ENCODE measurements at places on chromosomes 3 and 15. TPM values are rescaled to one million over a fixed set of nuclear protein-coding genes. Genes with fewer than 3 reads are reported as not detected.

- no peaks in the 10 kb centered on the region for H3K36me3 ChIP-seq
- H3K27me3 ChIP-seq, result no peaks in the 10 kb centered on the region
- no peak for DNase-seq
- H3K4me1 ChIP-seq, result peaks cover 12% of the 10 kb centered on the region
These were observed 330.3 kb upstream of the THBS1 start for GRCh38 chr15:39250460-39251186.

GRCh38 chr15:48010316-48010715, 110.5 kb upstream of the SLC24A5 start:
- H3K27ac ChIP-seq, result no peak overlapping the region
- DNase-seq, result no peak
- H3K36me3 ChIP-seq, result no peaks in the 10 kb centered on the region
- H3K27me3 ChIP-seq, result no peaks in the 10 kb centered on the region

DNA sequence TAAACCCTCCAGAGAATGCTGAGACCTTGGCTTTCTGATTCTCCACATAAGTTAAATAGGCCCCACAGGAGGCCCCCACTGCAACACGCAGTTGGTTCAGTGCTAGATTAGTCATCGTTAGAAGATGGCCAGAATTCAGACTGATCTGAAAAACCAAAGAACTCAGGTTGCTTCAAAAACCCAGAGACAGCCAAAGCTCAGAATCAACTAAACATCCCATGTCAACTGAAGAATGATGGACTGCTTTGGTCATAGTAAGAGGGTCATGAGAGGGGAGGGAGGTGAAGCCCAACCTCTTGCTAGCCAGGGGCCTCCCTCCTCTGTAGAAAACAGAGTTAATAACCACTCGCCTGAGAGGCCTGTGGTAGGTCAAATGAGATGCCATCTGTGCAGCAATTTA, 93.1 kb downstream of the AKAP13 start:
- peaks cover 59% of the 10 kb centered on the region for H3K4me1 ChIP-seq
- no peak for DNase-seq
- no peaks in the 10 kb centered on the region for H3K27me3 ChIP-seq
- no peaks in the 10 kb centered on the region for H3K36me3 ChIP-seq
- no peak overlapping the region for H3K27ac ChIP-seq

- H3K4me3 ChIP-seq, result no peak overlapping the region
- H3K36me3 ChIP-seq, result peaks cover 17% of the 10 kb centered on the region
- DNase-seq, result no peak
- no peaks in the 10 kb centered on the region for H3K4me1 ChIP-seq
These were observed 63.0 kb upstream of the PPIB start for GRCh38 chr15:64225804-64226203.

DNA sequence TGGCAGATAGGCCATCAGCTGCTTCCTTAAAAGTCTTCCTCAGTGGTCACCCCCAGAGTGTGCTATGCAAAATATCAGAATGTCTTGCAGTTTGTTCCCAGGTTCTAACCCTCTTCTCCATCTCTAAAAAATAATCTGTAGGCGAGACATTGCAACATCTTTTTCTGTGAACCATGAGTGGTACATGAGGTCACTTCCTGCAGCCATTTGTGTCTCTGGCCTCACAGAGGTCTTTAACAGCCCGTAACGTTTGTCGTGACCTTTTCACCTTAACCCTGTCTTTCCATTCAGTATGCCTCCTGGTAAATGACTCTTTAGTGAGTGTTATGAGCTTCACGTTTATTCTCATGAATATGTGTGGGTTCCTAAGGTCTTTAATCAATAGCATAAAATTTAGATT, 145.4 kb downstream of the KLHL25 start:
- peaks cover 19% of the 10 kb centered on the region for H3K4me1 ChIP-seq
- H3K36me3 ChIP-seq, result peaks cover 16% of the 10 kb centered on the region
- no peak overlapping the region for H3K4me3 ChIP-seq
- DNase-seq, result peak; percentile 5
- H3K27ac ChIP-seq, result peak overlapping the region; percentile 52

- H3K36me3 ChIP-seq, result peaks cover 3% of the 10 kb centered on the region
- H3K27ac ChIP-seq, result no peak overlapping the region
- no peaks in the 10 kb centered on the region for H3K27me3 ChIP-seq
- peaks cover 3% of the 10 kb centered on the region for H3K4me1 ChIP-seq
- no peak overlapping the region for H3K4me3 ChIP-seq
These were observed 58.5 kb downstream of the NEK10 start for GRCh38 chr3:27310688-27311087.

DNA sequence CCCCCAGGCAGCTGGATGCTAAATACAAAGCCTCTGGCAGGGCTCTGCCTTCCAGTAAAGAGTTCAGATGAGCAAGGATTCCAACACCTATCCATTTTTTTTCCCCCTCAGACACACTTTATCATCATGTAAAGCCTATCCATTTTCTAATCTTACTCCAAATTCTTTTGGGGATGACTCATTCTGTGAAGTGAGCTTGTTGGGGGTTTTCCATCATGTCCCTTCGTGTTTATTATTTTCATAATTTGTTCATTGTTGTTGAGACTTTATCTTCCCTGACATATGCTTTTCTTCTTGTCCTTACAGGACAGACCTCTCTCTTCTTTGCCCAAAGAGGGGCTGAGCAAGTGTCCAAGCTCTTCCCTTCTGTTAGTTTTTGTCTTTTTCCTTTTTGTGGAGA, 34.7 kb upstream of the SH3BP5 start:
- DNase-seq, result no peak
- no peak overlapping the region for H3K4me3 ChIP-seq
- H3K4me1 ChIP-seq, result peaks cover 2% of the 10 kb centered on the region
- peaks cover 4% of the 10 kb centered on the region for H3K27me3 ChIP-seq
- no peak overlapping the region for H3K27ac ChIP-seq

DNA sequence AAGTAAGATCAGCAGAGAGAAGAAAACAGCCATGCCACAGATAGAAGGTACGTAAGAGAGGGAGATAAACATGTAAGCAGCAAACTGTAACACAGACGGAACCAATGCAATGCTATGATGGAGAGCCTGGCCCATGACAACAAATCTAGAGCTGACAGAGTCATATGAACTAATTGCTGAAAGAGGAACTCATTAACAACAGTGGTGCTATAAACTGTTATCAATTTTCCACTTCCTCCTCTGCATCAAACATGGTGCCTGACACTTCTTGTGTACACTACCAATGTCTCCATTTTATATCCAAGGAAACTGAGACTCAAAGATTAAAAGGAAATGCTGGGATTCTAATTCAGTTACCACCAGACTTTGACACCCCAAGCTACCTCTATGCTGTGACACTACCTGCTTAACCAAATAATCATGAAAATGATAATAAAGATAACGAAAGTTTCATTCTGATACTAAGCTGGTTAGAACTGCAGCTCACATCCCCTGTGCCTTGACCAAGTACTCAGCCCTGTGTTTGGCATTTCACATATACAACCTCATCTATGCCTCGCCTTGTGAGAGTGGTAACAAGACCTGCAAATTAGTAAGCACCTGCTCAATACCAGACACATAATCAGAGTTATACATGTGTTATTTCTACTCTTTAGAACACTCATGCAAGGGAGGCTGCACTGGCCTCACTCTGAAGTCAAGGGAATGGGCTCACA, 79.3 kb downstream of the ANO10 start:
- H3K36me3 ChIP-seq, result no peaks in the 10 kb centered on the region
- H3K27me3 ChIP-seq, result no peaks in the 10 kb centered on the region
- H3K4me1 ChIP-seq, result no peaks in the 10 kb centered on the region
- no peak overlapping the region for H3K4me3 ChIP-seq
- H3K27ac ChIP-seq, result no peak overlapping the region

DNA sequence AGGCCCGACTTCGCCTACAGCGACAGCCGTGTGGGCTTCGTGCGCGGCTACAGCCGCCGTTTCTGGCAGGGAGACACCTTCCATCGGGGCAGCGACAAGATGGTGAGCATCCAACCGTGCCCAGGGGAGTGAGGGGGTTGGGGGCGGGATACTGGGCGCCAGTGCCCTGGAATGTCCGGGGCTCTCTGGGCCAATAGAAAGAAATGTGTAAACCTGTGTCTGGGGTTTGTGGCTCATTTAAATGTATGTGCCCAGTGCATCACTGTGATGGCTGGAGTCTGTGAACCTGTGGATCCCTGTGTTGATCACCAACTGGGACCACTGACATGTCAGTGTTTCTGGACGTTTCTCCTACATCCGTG, 423 bp downstream of the CHAC1 start:
- DNase-seq, result no peak
- H3K27me3 ChIP-seq, result peaks cover 10% of the 10 kb centered on the region
- H3K36me3 ChIP-seq, result no peaks in the 10 kb centered on the region
- H3K4me3 ChIP-seq, result peak overlapping the region; percentile 94

DNA sequence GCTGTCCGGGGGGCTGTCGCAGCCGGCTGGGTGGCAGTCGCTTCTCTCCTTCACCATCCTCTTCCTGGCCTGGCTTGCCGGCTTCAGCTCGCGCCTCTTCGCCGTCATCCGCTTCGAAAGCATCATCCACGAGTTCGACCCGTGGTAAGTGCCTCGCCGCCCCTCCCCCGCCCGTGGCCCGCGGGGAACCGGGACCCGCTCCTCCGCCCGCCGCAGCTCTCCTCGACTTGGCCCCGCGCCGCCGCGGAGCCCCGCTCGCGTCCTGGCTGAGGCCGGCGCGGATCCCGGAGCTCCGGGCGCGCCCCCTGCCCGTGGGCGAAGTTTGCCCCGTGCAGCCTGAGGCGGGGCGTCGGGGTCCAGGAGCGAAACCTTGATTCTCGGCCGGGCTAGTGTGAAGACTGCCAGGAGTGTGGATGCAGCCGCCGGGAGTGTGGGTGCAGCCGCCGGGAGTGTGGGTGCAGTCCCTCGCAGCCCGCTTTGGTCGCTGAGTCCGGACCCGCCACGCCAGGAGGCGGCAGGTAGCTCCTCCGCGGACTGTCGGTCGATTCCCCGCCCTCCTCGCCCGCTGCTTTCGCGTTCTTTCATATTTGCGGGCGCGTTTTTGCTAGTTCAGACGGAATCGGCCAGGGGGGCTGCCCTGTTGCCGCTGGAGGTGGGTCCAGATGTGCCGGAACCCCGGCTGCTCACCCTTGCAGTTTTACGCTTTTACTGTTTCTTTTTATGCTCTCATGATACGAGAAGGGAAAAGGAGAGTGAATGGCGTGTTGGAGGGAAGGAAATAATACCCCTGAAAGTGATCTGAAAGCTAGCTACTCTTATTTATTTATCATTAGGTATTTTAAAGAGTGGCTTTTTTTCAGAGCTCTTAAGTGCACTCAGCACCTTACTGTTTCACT, 692 bp downstream of the STT3B start:
- peaks cover 38% of the 10 kb centered on the region for H3K4me1 ChIP-seq
- DNase-seq, result peak; percentile 39
- H3K4me3 ChIP-seq, result peak overlapping the region; percentile 100
- H3K36me3 ChIP-seq, result no peaks in the 10 kb centered on the region

GRCh38 chr15:53580366-53580765, 179.1 kb downstream of the WDR72 start:
- H3K27me3 ChIP-seq, result no peaks in the 10 kb centered on the region
- no peak for DNase-seq
- peaks cover 16% of the 10 kb centered on the region for H3K4me1 ChIP-seq
- H3K36me3 ChIP-seq, result no peaks in the 10 kb centered on the region

DNA sequence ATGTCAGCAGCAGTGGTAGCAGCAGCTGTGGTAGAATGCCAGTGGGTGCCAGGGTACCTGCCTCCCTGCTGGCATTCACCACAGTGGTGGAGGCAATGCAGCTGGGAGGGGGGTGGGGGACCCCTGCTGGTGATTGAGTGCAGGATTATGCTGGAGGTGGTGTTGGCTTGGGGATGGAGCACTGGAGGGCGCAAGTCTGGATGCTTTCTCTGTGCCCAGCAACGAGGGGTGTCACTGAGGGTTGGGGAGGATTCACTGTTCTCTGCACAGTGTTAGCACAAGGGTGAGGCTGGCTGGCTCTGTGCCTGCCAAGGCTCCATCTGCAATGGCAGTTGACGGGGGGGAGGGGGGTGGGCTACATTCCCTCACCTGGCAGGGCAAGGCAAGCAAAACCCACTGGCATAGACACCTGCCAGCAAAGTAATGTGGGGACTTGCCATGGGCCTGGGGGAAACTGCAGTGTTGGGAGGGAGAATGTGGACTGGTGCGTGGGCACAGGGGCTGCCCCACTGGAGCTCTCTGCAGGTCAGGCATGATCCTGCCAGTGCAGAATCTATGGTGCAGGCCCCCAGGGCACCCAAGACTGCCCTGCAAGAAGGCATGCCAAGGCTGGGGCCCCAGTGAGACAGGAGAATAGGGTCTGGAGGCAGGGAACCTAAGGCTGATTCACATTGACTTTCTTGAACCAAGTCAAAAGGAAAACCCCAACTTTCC, 64.3 kb downstream of the MINDY4B start:
- peaks cover 5% of the 10 kb centered on the region for H3K27me3 ChIP-seq
- H3K27ac ChIP-seq, result no peak overlapping the region
- no peaks in the 10 kb centered on the region for H3K4me1 ChIP-seq
- peaks cover 4% of the 10 kb centered on the region for H3K36me3 ChIP-seq

DNA sequence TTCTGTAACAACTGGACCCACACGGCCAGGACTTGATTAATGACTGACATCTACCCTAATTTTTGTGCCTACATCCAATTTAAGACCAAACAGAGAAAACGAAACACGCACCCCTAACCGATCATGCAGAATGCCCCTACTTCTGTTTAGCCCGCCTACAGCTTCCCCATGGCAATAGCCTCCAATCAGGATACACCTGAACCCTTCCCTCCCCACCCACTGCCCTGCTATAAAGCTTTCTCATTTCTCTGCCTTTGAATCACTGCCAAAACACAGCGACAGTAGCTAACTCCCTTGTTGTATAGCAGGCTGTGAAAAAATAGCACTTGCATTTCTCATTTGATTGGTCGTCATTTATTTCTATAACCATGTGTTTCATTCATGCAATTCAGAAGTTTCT, 45.2 kb upstream of the DPPA4 start:
- no peaks in the 10 kb centered on the region for H3K36me3 ChIP-seq
- H3K4me3 ChIP-seq, result no peak overlapping the region
- H3K4me1 ChIP-seq, result peaks cover 5% of the 10 kb centered on the region
- H3K27ac ChIP-seq, result no peak overlapping the region
- H3K27me3 ChIP-seq, result no peaks in the 10 kb centered on the region

GRCh38 chr3:16990163-16990562, 105.4 kb downstream of the PLCL2 start:
- no peaks in the 10 kb centered on the region for H3K27me3 ChIP-seq
- H3K27ac ChIP-seq, result no peak overlapping the region
- no peak overlapping the region for H3K4me3 ChIP-seq
- DNase-seq, result no peak
- H3K36me3 ChIP-seq, result no peaks in the 10 kb centered on the region

The HES1 gene
- total RNA-seq, result 32.6 TPM

The GOLGA6D gene
- not detected for total RNA-seq

The PAQR5 gene
- 0.21 TPM for total RNA-seq

The EFCC1 gene
- 10.7 TPM for total RNA-seq

The SHC4 gene
- 4.9 TPM for total RNA-seq

The TGM4 gene
- total RNA-seq, result not detected

The LYSMD2 gene
- 2.4 TPM for total RNA-seq

The ITIH1 gene
- not detected for total RNA-seq
